ENCODE measurements at places on chromosomes 7 and 10.

DNA sequence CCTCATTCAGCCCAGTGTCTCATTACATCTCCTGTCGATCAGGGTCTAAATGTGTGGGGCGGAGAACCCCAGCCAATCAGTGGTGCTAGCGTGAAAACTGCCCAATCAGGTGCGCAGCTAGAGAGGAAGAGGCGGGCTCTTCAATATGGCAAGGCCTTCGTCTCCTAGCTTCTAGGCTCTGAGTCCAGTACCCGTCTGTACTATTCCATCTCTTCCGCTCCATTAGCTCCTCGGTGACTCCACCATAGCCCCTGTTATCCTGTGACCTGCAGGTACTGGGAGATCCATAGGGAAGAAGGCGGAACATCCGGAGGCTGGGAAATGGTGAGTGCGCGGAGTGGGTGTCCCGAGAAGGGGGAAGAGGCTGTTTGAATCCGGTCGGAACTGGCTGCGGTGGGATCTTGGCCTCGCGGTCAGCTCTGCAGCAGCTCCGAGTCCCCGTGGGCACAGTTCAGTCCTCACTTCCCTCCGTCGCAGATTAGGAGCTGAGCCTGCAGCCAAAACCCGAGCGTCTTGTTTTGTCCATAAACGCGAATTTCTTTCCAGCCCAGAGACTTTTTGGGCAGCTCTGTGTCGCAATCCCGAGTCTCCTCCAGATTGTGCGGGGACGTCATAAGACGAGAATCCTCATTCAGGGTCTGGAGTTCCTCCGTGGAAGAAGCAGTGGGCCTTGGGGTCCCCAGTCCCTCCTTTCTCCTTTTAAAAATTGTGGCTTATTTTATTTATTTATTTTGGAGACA lies at the start of gene ZNF727:
ZNF727 (plus strand) TSS at position 134 of the 740 bp plus-strand sequence; CDS start at position 322, 188 bp downstream.
- peak; percentile 1 for DNase-seq

DNA sequence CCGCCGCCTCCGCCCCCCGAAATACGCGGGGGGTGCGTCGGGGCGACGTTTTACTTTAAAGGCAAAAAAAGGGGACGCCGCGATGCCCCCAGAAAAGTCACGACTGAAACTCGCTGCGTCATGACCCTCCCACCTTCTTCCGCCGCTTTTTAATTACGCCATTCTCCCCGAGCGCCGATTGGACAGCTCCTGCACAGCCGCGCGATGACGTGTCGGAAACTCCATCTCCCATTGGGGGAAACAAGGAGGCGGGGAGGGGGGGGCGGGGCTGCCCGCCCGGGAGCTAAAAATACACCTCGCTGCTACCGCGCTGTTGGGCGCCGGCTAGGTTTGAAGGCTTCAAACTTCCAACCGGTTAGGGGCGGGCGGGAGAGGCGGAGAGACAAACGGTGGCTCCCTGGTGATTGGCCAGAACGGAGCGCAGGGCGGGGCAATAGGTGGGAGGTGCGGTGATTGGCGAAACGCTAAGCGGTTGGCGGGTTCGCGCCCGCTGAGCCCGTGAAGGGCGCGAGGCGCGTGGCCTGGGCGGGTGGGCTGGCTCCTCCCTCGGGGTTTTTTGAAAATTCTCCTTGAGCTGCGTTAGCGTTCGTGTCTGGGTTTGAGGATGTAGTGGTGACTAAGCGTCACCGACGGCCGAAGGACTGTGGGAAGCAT lies at the start of gene RHEB:
RHEB (minus strand) TSS at position 131 of the 654 bp plus-strand sequence. CDS start 384 bp downstream, outside the sequence.
- peak; percentile 99 for DNase-seq

DNA sequence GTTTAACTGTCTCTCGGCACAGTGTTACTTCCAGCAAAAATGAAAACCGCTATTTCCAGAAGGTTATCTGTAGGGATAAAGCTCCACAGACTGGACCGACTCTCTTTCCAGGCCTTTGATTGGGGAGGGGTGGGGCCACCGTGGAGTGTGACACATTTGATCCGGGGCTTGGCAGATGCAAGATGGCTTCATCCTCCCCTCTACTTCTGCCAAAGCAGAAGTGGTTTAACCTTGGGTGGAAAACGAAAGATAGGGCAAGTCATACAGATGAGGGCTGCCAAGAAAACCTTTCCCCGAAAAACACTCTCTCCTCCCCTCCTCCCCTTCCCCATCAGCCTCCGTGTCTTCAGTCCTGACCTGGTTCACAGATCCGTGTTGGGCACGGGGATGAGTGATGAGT lies 139.7 kb upstream of the SH2B2 start:
- no peak for DNase-seq

GRCh38 chr10:116719804-116720203 lies 22.6 kb downstream of the HSPA12A start:
- DNase-seq = no peak

- DNase-seq = peak; percentile 76
These were observed 26.8 kb upstream of the TRUB1 start for GRCh38 chr10:114911052-114911711.

DNA sequence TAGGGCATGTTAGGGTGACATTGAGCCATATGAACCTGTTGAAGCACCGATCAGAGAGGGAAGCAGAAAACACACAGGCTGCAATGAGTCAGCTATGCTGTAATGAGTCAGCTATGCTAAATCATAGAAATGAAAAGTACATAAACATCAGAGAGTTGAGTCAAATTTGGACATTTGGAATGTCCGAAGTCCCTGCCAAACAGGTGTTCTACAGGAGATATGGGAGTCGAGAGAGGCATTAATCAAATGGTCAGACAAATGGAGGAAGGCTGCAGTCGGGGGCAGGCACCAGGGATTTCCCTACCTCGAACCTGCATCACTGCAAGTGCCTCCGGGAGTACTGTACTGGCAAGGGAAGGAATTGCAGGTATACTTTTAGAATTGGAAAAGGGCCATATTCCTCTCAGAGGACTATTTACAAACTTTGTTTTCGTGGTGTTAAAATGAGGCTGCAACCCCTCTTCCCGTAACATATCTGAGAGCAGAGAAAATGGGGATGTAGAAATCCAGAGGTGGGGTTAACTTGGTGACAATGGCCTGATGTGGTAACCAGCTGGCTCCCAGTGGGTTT lies 8.8 kb upstream of the ZC3HAV1 start:
- DNase-seq = peak; percentile 88

GRCh38 chr7:17033245-17033644 lies 151.5 kb upstream of the AGR3 start:
- DNase-seq = no peak

DNA sequence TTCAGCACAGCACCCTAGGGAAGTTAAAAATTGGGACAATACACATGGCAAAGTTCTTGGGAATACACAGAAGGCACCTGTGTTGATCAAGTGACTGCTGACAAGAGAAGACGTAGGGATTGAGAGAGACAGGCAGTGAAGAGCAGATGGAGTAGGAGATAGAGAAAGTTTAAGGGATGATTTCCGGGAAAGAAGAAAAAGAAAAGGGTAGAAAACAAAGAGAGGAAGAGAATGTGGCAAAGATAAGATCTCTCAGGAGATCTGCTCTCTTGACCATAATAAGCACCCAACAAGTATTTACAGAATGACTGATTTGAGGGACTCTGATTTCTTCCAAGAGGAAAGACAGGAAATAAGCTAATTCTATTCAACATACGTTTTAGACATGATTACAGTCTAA lies 15.1 kb upstream of the RALA start:
- no peak for DNase-seq

- peak; percentile 55 for DNase-seq
These were observed 332.9 kb upstream of the PRKCQ start for GRCh38 chr10:6912929-6913328.

DNA sequence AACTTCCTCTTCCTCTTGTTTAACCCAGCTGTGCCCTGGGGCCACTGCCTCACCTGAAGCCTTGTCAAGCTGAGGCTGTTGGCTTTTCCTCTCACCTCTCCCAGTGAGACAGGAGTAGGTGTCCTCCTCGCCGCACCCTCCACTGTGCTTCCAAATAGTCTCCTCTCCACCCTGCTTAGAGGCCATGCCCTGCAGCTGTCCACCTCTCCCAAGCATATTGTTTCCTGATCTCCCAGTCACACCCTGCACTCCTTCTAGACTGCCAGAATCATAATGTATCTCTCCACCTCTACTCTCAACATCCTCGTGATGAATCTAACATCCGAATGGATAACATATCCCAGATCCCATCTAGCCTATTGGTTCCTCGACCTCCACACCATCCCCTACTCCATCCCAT lies 196.3 kb upstream of the GHITM start:
- DNase-seq = no peak

DNA sequence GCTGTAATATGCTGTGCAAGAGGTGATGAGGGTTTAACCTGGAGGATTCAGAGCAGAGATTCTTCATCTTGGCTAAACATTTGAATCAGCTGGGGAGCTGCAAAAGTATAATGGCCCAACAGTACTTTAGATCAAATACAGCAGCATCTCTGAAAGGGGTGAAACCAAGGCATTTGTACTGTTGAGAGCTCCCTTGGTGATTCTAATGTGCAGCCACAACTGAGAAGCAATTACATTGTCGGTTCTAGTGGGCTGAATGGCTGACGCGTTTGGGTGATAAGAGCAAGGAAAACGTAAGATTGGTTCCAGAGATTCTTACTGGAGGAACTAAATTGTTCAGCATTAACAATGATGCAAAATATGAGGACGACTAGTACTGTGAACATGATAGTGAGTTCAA lies 269.7 kb downstream of the AGMO start:
- DNase-seq = no peak

DNA sequence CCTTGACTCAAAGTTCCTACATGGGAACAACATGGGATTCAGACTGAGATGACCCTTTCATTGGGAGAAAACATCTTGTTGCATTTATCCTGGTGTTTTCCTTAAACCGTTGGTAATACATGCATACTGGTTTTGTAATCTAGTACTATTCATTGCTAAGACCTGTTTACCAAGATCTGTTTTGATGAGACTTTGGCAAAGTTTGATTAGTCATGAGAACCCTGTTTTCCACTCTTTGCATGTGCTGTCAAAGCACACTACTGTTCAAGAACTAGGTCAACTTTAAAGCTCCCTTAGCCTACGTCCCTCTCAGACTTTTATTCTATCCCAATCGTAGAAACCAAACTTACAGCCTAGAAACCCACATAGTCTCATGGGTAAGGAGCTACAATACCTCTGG lies 650.9 kb downstream of the GATA3 start:
- no peak for DNase-seq

GRCh38 chr10:52040486-52040885 lies 273.6 kb upstream of the DKK1 start:
- DNase-seq = no peak

- peak; percentile 81 for DNase-seq
These were observed 109.9 kb upstream of the EFCAB10 start for GRCh38 chr7:105691082-105691679.

- no peak for DNase-seq
These were observed 87.3 kb upstream of the SFMBT2 start for GRCh38 chr10:7498111-7498510.

DNA sequence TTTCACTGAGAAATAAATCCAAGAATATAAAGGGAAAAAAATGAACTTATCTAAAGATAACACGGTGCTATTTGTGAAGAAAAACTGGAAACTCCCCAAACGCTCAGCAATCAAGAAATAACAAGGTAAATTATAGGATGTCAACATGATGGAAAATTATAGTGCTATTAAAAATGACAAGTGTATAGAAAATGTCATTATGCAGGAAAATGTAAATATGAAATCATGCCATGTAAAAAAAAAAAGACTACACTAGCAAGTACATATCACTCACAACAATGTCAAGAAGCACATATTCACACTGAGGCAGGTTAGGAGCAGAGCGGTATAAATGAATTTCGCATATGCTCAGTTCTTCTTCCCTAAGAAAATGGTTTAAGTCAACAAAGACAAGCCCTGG lies 27.7 kb downstream of the KLRG2 start:
- no peak for DNase-seq

DNA sequence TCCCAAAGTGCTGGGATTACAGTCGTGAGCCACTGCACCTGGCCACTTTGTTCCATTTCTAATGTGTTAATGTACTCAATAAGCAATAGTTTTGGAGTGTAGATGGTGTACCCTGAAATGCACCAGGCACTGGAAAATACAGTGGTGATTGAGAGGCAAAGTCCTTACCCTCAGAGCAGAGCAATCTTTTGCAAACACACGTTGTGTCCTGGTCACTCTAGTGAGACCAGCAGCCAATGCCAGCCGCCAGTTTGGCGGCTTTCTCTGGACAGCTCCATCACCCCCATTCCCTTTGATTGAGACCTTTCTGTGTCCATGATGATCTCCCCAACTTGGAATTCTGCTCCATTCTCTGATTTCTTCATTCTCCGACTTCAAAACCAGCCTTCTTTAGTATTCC lies 231.3 kb downstream of the GALNT17 start:
- DNase-seq = no peak
